ENCODE measurements at places on chromosomes 1 and 21.

DNA sequence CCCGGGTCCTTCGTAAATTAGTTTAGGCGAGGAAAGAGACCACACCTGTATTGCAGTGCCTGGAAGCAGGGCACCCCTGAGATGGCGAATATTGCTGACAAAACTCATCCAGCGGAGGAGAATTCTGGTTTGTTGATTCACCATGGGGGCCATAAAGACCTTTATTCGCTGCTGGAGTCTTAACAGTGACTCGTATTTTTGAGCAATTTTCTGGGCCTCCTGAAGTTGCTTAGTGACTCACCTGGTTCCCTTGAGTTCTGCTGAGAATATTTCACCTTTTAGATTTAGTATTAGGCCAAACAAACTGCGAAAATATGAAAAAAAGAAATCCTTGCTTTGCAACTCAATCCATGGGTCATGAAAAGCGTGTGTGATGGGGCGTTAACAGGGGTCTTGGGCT, 20.6 kb upstream of the H6PD start:
- no peak for DNase-seq

DNA sequence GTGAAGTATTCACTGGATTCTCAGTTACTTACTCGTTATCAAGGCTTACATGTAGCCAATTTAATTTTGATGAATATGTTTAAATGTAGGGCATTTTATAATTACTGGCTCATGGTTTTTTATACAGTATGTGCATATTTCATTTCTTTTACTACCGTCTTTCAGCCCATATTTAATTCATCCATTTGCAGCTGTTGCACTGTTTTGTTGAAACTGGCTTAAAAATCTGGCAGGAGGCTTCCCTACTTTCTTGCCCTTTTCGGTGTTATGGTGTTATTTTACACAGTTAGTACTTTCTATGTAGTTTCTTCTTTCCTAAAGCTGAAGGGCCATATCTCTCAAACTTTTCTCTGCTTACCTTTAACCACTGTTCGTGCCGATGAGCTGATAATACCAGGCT, 54.2 kb downstream of the ITSN1 start:
- DNase-seq = no peak

- no peak for DNase-seq
Observed at GRCh38 chr1:208165659-208166058, 78.5 kb downstream of the PLXNA2 start.

GRCh38 chr1:241957692-241958494, at the start of gene BECN2:
Gene BECN2, plus strand, starts transcription at chr1:241957767. Its CDS starts 0 bp downstream, at chr1:241957767.
- no peak for DNase-seq

DNA sequence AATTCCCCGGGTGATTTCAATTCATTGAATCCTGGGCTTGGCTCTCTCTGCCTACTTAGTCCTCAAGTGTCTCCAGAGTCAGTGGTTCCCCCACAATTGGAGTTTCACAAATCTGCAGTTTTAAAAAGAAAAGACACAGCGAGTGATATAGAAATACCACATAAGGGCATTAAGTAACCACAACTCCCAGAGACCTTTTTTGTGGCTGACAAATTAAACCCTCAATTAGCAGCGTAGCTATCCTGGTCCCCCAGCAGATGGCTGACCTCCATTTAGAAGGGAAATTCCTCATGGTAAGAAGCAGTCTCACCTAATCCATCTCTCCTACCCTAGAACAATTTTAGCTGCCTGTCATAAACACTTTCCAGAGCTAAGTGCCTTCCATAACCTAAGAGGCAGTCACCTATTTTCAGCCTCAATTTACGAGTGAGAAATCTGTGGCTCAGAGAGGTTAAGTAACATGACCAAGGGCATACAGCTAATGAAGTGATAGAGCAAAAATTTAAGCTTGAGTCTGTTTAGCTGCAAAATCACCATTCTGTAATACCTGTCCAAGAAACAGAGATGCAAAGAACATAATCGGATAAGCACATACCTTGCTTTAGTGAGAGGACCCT, 56.0 kb upstream of the NBPF3 start:
- no peak for DNase-seq

DNA sequence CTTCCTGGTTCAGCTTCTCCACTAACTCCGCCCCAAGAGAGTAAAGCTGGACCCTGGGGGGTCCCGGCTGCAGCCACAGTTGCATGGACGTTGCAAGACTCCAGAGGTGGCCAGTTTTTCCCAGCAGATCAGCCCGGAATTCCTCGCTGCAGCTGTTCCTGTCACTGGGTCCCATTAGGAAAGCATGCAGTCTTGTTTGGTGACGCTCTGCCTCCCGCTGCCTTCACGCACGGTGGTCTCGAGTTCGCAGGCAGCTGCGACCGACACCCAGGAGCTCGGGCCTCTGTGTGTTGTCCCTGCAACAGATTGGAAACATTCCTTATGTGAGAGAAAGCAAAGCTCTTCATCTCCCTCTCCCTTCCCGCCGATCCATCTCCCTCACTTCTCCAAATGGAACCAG, 162.8 kb downstream of the PRDM16 start:
- DNase-seq = no peak

- no peak for DNase-seq
Observed at GRCh38 chr1:2610036-2610959, 22.5 kb downstream of the MMEL1 start.

- DNase-seq = no peak
Observed at GRCh38 chr1:9250411-9251381, 16.1 kb downstream of the H6PD start.

- DNase-seq = no peak
Observed at GRCh38 chr1:36894824-36895223, 139.5 kb downstream of the GRIK3 start.

DNA sequence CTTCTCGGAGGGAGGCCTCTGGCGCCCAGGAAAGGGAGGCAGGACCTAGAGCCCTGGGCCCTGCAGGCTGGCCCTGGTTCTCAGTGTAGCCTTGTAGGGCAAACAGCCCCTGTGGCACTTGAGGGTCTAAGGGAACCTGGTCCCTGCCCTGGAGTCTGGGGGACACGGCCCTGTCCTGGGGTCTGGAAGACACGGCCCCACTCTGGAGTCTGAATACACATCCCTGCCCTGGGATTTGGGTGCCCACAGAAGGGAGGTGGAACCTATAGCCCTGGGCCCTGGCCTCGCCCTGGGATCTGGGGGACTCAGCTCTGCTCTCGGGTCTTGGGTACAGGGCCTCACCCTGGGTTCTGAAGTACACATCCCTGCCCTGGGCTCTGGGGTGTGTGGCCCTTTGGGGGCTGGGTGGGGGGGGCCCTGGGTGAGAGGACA, 97.9 kb downstream of the OBSCN start:
- no peak for DNase-seq

DNA sequence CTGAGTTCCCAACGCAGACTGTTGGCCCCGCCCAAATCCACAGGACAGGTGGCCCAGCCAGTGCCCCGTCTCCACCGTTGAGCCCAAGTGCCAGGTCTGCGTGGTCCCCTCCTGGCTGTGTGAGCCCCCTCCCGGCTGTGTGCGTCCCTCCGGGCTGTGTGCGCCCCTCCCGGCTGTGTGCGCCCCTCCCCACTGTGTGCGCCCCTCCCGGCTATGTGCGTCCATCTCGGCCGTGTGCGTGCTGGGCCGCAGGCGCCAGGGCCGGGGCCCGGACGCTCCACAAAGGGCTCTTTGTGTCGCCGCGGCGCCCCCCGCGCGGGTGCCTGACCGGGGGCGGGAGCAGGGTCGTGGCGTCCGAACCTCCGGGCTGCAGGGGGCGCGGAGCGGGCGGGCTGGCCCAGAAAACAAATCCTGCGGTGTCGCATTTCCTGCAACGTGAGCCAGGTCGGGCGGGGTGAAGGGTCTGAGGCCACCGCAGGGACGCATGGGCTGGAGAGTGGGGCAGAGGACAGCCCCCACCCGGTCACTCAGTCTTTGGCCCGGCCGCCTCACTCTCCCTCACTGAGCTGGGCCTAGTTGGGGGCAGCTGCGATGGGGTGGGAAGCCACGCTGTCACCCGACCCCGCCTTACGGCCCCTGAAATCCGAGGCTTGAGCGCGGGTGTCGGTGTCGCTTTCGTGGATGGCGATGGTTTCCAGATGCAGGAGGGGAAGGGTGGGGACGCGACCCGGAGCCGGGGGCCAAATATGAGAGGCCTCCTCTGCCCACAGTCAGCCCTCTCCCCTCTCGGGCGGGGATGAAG, 18.8 kb downstream of the TNFRSF25 start:
- DNase-seq = no peak

GRCh38 chr1:47727051-47727696, 270.0 kb downstream of the TRABD2B start:
- DNase-seq = no peak

- no peak for DNase-seq
Observed at GRCh38 chr1:190963321-190963720, 485.7 kb upstream of the BRINP3 start.
